ENCODE measurements at places on chromosomes 6 and 20.

GRCh38 chr6:157690441-157691210 lies 132.4 kb upstream of the SNX9 start:
- DNase-seq = no peak

GRCh38 chr6:131321589-131321988 lies 186.3 kb downstream of the AKAP7 start:
- no peak for DNase-seq

- DNase-seq = no peak
Measured at GRCh38 chr6:138405816-138406413, 1.9 kb downstream of the HEBP2 start.

DNA sequence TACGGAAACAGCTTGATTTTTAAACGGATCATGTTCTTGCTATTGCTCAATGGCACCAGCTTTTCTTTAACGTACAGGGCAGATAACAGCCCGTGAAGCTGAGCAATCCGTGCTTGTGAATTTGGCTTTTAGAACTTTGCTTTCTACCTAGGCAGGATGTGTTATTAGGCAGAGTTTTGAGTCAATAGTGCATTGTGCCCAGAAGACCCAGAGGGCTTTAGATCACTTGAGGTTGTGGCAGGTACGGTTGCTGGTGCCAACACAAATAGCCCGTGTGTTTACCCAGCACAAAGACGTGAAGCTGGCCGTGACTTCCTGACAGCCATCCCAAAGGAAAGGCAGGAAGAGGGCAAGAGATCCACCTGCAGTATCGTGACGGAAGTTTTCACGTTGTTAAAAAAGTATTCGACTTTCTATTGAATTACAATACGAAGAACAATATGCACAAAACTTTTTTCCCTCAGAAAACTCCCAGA lies 117.4 kb upstream of the FRMD1 start:
- no peak for DNase-seq

- no peak for DNase-seq
Measured at GRCh38 chr6:17705428-17705777, 1.3 kb downstream of the NUP153 start.

- DNase-seq = no peak
Measured at GRCh38 chr6:131231891-131232290, 96.6 kb downstream of the AKAP7 start.

DNA sequence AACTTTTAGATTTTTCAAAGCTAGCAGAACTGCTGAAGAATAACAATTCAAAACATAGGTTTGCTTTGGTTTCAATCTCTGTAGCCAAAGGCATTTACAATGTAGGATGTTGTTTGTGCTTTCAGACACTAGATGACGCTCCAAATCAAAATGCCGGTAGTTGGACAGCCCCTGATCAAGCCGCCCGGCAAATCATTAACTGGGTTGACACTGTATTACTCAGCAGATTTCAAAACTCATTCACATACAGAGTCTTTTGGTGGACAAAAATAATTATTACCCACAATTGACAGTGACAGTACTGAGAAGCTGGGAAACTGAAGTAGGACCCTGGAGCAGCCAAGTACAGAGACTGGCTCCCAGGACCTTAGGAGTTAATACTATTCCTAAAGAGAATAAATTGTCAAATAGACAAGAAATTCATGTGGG lies 21.3 kb upstream of the HFE start:
- DNase-seq = no peak

DNA sequence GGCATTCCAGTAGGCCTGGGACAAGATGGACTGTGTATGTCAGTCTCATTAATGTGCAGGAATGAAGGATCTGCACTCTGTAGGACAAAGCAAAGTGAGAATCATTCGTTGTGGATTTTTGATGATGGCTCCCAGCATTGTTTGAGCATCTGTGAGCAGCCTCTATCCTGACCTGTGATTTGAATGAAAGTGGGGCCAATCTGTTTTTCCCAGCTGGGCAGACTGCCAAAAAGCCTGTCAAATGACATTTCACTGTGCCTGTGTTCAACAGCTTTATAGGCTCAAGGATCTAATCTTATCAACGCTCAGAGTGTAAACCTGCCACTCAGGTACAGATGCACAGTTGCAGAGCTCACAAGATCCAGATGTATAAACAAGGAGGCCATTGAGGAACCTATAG lies 86.7 kb upstream of the SYNDIG1 start:
- no peak for DNase-seq

DNA sequence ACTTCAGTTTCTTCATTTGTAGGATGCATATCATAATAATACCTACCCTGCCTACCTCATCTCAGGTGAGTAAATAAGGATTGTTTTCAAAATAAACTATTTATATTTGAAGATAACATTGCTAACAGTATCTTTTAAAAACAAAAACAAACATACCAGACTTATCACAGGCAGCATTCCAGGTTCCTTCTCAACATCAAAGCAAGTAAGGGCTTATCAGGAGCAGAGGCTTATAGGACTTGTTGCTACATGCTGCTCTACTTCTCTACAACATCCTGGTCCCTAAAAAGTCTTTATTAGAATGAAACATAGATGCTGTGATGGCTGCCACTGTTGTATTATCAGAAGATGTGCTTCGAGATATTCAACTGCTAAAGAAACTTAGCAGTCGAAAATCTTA lies 149.2 kb upstream of the PRDM1 start:
- no peak for DNase-seq

GRCh38 chr6:30450909-30451841 lies 38.1 kb upstream of the HLA-E start:
- DNase-seq = peak; percentile 24

DNA sequence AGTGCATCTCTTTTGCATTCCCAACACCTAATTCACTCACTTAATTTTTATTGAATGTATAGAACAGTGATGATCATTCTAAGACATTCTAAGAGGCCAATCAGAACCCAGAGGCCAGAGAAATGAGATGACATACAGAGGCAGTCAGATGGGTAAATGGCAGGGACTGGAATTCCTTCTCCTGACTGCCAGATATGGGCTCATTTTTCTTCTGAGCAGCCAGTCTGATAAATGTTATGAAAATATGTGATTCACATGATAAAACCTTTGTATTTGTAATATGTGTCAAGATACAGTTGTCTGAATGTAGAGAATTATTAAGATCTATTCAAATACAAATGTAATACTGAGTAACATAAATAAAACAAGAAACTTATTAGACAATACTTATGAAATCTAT lies 277.8 kb downstream of the EPM2A start:
- no peak for DNase-seq

- no peak for DNase-seq
Measured at GRCh38 chr20:61661025-61661424, 404.7 kb downstream of the TAF4 start.

DNA sequence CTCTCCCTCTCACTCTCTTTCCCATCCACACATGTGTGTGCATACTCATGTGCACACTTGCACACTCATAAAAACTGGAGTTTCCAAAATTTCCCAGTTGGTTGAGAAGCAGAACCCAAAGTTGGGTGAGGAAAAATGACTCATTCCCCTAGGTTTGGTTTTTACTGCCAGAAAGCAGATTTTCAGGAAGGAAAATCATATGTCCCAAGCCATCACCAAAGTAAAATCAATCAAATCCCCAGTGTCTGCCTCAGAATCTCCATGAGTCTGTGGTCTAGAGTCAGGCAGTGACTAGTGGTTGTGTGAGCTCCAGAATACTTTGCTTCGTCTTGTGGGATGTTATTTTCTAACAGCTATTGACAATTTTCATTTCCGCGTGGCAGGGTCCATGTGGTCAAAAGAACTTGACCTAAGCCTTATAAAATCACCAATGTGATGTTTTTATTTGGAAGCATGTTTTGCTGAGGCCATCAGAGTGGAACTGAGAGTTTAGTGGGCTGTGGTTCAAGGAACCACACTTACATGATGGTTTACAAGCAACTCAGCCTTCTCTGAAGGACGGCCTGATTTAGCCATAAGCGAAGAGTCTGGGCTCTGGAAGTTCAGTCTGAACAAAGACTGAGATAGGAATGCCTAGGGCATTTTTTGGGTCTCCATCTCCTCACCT lies 81.9 kb upstream of the CCN6 start:
- no peak for DNase-seq

DNA sequence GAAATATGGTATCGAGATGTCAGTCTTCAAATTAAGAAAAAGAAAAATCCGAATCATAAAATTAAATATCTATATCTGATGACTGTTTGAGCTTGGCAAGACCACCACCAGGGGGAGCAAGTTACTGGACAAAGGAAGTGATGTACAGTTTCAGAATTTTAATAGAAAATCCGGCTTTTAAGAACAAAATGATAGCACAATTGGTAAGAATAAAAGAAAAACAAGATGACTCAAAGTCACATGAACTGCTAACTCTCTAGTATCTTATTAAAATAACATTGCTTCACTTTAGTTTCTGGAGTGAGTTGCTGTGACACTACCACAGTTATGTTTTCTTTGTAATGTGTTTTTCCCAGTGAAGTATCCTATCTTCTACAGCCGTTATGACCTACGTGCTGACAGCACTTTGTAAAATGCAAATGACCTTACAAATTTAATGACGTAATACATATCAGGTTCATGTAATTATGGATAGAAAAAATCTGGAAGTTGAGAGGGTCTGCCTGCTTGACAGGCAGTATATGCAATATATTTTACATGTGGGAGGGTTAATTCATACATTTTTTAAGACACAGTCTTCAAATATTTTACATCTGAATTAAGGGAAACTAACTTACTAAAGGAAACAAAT lies 405.3 kb upstream of the HS3ST5 start:
- DNase-seq = no peak

- no peak for DNase-seq
Measured at GRCh38 chr6:81859884-81860283, 107.4 kb upstream of the TENT5A start.

GRCh38 chr20:64130271-64130670 lies 22.9 kb upstream of the NPBWR2 start:
- no peak for DNase-seq

DNA sequence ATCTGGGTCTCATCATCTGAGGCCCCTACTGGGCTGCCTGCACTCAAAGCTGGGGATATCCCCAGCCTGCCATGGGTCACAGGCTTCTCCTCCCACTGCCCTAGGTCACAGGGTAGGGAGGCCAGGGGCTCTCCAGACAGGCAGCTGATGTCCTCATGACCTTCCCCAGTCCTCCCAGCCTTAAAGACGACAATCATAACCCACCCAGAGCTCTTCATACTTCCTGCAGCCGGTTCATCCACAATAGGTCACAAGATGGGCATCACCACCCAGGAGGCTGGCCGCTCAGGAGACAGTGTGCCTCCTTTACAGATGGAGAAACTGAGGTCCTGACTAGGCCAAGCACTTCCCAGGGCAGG lies 15.2 kb downstream of the TFEB start:
- no peak for DNase-seq

DNA sequence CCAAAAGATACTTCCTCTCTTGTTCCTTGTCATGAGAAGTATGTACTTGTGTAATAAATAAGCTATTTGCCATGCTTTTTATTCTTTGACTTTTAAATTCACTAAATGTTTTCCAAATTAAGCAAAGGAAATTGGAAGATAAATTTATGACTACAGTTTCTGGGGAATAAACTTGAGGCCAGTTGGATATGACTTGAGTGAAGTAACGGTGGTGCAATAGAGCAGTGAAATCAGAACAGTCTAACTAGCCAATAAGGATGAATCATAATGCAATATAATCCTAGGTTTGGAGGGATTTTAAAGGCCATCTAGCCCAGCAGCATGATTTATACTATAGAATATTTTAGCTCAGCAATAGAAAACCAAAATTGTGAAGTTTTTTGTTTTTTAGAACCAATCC lies 183.8 kb upstream of the TCF21 start:
- DNase-seq = no peak

GRCh38 chr6:112841553-112842329 lies 494.6 kb downstream of the RFPL4B start:
- DNase-seq = no peak

- no peak for DNase-seq
Measured at GRCh38 chr6:125962900-125963497, 6.4 kb downstream of the HINT3 start.

DNA sequence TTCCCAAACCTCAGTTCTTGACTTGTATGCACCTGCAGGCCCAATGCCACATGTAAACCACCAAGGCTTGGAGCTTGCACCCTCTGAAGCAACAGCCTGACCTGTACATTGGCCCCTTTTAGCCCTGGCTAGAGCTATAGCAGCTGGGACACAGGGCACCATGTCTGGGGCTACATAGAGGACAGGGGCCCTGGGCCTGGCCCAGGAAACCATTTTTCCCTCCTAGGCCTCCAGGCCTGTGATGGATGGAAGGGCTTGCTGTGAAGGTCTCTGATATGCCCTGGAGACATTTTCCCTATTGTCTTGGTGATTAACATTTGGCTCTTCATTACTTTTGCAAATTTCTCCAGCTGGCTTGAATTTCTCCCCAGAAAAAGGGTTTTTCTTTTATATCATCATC lies 64.6 kb downstream of the SLC35F1 start:
- DNase-seq = no peak

GRCh38 chr6:168634541-168635328 lies 193.8 kb downstream of the SMOC2 start:
- no peak for DNase-seq

GRCh38 chr6:133242637-133243585 lies 1.8 kb downstream of the EYA4 start:
- no peak for DNase-seq

- no peak for DNase-seq
Measured at GRCh38 chr6:11766589-11767450, 11.8 kb downstream of the ADTRP start.

- no peak for DNase-seq
Measured at GRCh38 chr6:113690281-113691259, 166.6 kb upstream of the MARCKS start.

DNA sequence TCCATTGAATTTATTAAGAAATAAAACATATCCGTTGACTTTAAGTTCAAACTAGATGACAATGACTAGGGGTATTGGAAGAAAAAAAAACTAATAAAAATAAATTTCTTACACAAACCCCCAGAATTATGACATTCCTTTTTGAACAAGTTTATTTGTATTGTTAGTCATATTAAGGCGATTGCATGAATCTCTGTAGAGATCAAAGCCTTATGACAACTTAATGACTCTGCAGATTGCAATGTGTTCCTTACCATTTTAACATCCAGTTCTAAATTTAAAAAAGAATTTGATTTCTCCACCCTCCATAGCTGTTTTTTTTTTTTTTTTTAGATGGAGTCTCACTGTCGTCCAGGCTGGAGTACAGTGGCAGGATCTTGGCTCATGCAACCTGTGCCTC lies 189.8 kb upstream of the CEP162 start:
- DNase-seq = no peak

GRCh38 chr20:1326031-1326930 lies 2.7 kb downstream of the SDCBP2 start:
- no peak for DNase-seq

Measured in stimulated activated CD8-positive, alpha-beta memory T cell treated with anti-CD3 and anti-CD28 coated beads, Interleukin-15, amount 100 ng/mL, for 1 hour (primary cell).